ENCODE measurements at places on chromosomes 11 and 22.

DNA sequence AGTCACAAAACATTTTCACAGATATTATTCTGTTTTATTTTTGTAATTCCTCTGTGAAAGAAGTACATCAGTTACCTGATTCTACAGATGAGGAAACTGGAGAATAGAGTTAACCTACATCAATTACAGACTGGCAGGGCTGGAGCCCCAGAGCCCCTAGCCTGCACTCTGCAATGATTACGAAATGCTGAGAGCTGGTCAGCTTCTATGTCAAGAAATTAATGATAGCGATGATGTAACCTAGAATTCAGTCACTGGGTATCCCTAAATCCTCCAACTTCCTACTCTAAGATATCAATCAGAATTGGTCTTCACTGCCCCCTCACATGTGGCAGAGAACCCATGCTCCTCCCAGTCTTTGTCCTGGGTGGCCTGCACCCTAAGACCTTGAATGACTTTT lies 273.5 kb upstream of the PLET1 start:
- no peak for DNase-seq

DNA sequence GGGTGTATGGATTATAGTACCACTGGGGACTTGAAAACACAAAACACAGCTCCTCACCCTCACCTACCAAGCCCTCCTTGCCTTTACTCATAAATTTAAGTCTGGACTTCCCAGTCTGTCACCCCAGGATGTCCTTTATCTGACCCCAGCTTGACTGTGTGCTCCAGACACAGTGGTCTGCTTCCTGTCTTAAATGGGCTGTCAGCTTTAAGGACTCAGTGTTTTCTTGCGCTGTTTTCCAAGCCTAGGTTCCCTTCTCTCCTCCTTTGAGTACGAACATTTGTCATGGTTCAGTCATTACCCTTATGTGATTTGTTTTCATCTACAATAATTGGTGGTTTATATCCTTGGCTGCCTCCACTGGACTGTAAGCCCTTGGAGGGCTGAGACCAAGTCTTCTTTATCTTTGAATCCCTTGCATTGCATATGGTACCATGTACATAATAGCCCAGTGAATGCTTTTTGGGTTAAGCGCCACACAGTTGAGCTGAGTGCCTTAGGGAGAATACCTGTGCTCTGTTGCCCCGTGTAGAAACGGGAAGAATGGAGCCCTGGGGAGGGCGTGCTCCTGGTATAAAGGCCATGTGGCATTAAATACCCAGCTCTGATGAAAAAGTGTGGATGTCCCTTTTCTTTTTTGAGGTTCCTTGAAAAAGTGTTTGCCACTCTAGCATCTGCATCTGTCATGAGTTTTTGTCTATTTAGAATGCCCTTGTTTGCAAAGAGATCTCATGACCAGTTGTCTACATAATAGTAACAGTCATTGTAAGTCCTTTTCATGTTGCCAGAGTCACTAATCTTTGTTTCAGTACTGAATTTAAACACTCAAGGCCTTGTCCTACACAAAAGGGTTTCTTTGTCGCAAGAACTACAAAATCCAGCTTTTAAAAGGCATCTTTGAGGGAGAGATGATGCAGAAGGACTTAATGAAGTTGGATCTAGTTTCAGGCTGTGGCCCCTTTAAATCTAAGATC lies 14.0 kb downstream of the PANX1 start:
- no peak for DNase-seq

- DNase-seq: no peak
Observed at GRCh38 chr11:57735619-57736298, 5.5 kb upstream of the SELENOH start.

- DNase-seq: no peak
Observed at GRCh38 chr11:23398052-23398451, 537.8 kb upstream of the CCDC179 start.

GRCh38 chr11:72784662-72785061 lies 9.2 kb downstream of the STARD10 start:
- no peak for DNase-seq

- DNase-seq: no peak
Observed at GRCh38 chr11:122360875-122361274, 244.9 kb upstream of the BLID start.

DNA sequence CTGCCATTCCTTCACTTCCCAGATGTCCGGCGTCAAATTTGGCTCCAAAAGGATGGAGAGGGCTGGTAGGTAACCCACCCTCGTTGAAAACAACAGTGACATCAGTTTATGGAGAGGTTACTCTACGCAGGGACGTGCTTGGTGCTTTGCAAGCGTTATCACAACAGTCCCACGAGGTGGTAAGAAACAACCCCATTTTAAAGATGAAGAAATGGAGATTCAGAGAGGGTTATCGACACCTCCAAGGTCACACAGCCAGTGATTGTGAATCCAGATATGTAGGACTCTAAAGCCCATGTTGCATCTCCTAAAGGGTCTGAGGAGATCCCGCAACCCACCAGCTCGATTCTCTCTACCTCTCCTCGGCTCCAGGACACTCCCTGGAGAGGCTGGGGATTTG lies 773 bp downstream of the MIAT start:
- no peak for DNase-seq

DNA sequence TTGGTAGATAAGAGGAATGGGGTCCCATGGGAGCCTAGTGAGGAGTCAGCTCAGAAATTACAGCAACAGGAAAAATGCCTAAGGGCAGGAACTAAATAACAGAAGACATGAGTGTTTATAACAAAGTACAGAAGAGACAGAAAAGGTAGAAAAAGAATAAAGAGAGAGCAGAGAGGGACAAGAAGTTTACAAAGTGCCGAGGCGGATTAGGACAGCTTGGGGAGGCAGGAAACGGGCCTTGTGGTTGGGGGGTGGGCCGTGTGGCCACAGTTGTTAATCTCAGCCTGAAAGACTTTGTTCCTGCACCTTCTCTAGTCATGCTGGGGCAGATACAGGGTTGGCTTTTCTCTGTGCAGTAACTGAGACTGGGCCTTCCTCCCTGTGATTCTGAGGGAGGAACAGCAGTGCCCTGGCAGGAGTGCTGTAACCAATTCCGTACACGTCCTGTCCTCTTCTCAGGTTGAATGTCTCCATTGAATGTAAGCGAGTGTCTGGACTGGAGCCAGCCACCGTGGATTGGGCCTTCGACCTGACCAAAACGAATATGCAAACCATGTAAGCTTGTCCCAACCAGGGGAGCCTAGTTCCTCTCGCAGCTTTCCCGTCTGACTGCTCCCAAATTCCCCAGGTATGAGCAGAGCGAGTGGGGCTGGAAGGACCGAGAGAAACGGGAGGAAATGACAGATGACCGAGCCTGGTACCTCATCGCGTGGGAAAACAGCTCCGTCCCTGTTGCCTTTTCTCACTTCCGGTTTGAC lies 13.2 kb downstream of the NAA40 start:
- no peak for DNase-seq

GRCh38 chr11:26227301-26227746 lies 104.6 kb upstream of the ANO3 start:
- DNase-seq: no peak

DNA sequence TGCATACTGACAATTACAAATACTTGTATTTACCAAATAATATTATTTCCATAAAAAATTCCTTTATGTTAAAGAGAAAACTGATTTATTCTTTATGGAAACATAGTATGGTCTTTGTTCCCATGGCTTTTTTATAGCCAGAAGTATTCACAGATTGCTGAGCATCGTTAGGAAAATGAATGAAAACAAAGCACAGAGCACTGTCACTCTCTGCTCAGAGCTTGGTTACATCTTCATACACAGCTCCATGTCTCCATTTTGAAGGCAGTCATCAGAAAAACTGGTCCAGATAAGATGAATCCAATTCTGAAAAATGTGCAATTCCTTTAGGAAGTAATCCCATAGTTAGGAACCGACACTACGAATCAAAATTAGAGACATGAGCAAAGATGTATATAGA lies 9.0 kb upstream of the SLC6A5 start:
- DNase-seq: no peak

DNA sequence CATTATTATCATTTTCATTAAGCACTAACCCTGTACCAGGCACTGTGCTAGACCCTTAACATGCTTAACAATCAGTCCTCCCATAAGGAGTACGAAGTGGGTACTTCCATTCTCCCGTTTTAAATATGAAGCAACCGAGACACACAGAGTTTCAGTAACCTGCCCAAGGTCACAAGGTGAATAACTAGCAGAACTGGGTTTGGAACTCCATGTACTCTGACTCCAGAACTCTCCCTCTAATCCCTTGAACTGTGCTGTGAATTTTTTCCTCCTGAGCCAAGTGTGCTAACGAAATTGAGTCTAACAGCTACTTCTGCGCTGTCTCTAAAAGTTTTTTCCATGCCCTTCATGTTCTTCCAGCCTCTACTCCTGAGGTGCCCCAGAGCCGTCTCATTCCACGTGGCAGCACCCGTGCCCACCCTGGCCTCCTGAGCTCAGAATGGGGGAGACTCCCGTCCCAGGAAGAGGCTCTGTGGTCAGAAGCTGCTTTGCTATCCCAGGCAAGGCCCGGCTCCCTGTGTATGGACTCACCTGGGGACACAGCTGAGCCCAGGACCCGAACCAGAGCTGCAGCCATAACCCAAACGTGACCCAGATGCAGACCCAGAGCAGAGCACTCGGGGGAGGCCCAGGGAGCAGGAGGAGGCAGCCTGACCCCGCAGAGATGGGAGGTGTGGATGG lies 8.6 kb upstream of the TRIM29 start:
- no peak for DNase-seq

- no peak for DNase-seq
Observed at GRCh38 chr22:28268171-28268570, 349.1 kb upstream of the PITPNB start.

DNA sequence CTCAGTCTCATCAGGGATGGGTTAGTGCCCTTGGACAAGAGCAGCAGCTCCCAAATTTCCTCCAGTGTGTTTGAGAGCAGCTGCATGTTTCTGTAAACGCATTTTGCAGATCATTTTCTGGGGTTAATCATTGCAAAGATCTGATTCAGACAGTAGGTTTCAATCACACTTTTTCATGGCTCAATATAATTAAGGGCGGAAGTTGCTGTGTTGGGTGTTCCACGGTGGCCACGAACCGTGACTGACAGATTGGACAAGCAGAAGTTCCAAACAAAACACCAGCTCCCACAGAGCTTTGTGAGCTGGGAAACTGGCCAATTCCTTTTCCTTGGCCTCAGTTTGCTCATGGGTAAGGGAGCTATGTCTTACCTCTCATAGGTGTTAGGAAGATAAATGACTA lies 8.4 kb upstream of the RASSF10 start:
- DNase-seq: no peak

- DNase-seq: no peak
Observed at GRCh38 chr22:41925783-41926460, 684 bp downstream of the TNFRSF13C start.

DNA sequence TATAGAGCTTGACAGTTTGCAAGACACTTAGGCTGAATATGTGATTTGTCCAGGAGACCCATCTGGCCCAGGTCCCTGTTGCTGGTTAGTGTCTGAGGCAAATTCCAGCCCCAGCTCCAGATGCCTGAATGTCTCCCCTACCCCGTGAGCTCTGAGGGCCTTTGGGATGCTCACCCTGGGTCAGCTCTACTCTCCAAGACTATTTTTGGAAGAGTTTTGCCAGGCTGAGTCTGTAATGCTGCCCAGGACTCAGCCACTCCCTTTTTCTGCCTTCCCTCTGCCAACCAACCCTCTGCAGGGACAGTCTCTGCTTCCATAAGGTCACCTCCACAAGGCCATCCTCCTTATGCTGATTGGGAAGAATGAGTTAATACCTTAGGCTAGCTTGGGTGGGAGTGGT lies 66.3 kb downstream of the CABIN1 start:
- no peak for DNase-seq

- DNase-seq: no peak
Observed at GRCh38 chr11:104799251-104799650, 99.0 kb downstream of the CASP12 start.

DNA sequence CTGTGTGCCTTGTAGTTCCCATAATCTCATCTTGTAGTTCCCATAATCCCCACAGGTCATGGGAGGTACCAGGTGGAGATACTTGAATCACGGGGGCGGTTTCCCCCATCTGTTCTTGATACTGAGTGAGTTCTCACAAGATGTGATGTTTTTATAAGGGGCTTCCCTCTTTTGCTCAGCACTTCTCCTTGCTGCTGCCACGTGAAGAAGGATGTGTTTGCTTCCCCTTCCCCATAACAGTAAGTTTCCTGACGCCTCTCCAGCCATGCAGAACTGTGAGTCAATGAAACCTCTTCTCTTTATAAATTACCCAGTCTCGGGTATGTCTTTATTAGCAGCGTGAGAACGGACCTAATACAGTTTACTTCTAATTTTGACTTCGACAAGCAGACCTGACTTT lies 14.0 kb upstream of the SMIM38 start:
- no peak for DNase-seq

- DNase-seq: no peak
Observed at GRCh38 chr11:62923601-62924411, 2.6 kb upstream of the CHRM1 start.

GRCh38 chr11:125960771-125961170 lies 14.9 kb downstream of the VSIG10L2 start:
- no peak for DNase-seq

DNA sequence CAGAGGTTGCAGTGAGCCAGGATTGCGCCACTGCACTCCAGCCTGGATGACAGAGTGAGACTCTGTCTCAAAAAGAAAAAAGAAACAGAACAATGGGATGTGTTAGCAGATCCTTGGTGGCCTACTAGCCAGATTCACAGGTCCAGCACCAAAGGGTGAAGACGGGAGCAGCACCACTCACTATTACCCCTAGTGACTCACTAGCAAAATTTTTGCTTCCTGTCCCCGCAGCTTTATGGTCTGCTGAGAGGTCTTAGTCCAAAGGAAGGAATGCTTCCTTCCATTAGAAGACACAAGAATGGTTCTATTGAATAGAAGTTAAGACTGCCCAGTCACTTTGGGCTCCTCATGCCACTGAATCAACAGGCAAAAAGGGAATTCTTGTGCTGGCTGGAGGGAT lies 35.9 kb upstream of the NUP50 start:
- no peak for DNase-seq

- DNase-seq: no peak
Observed at GRCh38 chr11:58392746-58393145, 13.9 kb downstream of the OR5B3 start.

GRCh38 chr11:69844396-69844795 lies 25.2 kb upstream of the FGF3 start:
- no peak for DNase-seq

DNA sequence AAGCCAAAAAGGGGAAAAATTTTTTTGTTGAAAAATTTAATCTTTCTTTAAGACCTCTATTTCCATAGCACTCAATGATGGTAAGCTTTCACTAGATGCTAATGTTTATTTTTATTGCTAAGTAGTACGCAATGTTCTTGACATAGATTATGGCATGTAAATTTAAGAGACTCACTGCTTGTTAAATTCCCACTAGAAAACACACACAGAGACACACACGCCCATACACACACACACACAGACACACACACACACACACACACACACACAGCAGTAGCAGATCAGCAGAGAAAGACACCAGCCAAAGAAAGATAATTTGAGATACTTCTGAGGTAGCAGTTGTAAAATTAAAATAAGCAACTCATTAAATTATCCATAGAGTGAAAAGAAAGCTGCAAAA lies 16.0 kb upstream of the BDNF start:
- DNase-seq: no peak

- DNase-seq: no peak
Observed at GRCh38 chr22:21074102-21074715, 28.5 kb downstream of the LRRC74B start.

GRCh38 chr22:47366026-47366767 lies 603.7 kb downstream of the TBC1D22A start:
- DNase-seq: no peak
